ENCODE measurements at places on chromosomes 16 and 17. TPM values are rescaled to one million over a fixed set of nuclear protein-coding genes. Genes with fewer than 3 reads are reported as not detected.

DNA sequence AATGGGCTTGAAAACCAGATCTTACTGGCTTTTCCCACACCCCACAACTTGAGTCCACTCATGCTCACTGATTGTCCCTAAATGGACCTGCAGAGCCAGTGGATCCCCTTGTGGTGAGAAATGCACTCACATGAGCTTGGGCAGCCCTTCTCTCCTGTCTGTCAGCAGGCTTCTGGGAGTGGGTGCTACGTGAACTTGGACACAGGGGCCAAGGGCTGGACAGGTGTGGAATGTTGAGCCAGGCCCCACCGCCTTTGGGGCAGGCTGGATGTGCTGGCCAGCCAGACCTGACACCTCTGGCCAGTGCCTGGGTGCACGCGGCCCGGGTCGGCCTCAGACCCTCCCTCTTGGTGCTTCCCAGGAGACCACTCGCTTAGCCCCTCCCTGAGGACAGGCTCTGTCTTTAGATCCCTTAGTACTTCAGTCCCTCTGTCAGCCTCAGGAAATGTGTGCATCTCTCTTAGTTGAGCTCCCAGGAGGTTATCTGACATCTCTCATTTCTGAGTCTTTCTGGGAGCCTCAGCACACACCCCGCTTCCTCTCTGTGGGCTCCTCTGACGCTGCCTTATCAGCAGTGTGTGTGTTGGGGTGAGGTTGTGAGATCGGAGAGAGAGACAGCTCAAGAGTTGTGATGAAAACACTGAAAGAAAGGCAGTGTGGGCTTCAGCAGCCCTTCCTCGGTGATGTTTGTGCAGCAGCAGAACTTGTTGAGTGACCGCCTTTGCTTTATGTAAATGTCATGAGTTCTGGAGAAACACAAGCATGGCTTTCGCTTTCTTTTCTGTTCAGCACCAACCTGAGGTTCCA is 117.0 kb downstream of the RAB11FIP4 start:
- no peak for DNase-seq

The ATP1B2 gene
- total RNA-seq, result not detected

- no peak for DNase-seq
Observed at GRCh38 chr17:75625813-75626486, 7.3 kb upstream of the SMIM5 start.

DNA sequence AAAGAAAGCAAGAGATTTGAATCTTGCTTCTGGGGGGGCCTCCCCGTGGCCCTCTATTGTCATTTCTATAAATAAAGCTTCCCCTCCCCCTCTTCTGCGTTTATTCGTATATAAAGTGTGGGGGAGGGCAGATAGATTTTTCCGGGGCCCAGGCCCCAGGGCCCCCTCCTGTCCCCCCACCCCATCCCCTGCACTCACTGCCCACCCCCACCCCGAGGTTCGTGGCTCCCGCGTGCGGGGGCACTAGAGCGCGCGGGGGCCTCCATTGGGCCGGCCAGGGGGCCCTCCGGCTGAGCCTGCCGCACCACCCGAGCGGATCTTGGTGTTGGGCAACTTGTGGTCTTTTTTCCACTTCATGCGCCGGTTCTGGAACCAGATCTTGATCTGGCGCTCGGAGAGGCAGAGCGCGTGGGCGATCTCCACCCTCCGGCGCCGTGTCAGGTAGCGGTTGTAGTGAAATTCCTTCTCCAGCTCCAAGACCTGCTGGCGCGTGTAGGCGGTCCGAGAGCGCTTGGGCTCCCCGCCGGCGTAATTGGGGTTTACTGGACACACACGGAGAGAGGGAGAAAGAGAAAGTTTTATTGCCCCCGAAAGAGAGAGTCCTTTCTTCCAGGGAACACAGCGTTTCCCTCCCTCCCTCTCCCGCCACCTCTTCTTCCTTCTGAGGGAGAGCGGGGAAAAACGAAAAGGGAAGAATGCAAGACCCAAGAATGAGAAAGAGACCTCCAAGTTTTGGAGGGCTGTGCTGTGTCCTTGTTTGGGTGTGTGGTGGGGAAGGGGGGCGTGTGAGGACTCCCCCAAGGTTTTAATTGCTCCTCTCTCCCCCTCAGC is 1.5 kb downstream of the HOXB4 start:
- DNase-seq, result no peak

The KRT36 gene
- not detected for total RNA-seq

The RGS11 gene
- 3.9 TPM for total RNA-seq

- no peak for DNase-seq
Observed at GRCh38 chr17:48601539-48602425, 3.0 kb downstream of the HOXB6 start.

The HS3ST6 gene
- total RNA-seq, result not detected

The GCGR gene
- not detected for total RNA-seq

- no peak for DNase-seq
Observed at GRCh38 chr16:69351309-69352027, at the start of gene TMED6. Gene TMED6 (minus strand): TSS chr16:69351786. CDS start chr16:69351753, 33 bp downstream.

DNA sequence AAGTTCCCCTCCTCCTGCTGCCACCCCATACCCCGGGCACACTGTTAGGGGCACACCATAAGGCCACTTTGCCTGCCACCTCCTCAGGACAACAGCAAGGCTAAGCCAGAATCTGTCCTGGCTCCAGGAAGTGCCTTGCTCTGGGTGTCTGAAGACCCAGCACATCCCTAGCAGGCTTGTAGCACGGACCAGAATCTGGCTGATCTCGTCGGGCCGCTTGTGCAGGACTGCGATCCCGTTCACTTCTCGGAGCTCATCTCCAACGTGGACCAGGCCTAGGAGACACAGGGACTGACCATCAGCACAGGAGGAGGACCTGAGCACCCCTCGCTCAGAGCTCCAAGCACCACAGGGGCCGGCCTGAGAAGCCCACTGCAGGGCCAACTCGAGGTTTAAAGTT is 7.4 kb downstream of the MPP3 start:
- no peak for DNase-seq

- DNase-seq, result no peak
Observed at GRCh38 chr16:46428108-46429061, 192.8 kb downstream of the SHCBP1 start.

DNA sequence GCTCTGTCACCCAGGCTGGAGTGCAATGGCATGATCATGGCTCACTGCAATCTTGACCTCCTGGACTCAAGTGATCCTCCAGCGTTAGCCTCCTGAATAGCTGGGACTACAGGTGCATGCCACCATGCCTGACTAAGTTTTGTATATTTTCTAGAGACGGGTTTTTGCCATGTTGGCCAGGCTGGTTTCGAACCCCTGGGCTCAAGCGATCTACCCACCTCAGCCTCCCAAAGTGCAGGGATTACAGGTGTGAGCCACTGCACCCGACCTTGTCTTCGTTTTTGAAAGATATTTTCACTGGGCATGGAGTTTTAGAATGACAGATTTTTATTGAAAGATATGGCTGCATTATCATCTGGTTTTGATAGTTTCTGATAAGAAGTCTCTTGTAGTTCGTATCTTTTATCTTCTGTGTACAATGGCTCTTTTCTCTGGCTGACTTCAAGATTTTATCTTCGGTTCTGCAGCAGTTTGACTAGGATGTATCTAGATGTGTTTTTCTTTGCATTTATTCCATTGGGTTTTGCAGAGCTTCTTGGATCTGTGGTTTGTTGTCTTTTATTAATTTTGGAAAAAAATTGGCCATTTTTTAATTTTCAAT is 14.6 kb downstream of the ADGRG5 start:
- DNase-seq, result no peak

- DNase-seq, result no peak
Observed at GRCh38 chr16:20331635-20332034, 4.3 kb upstream of the GP2 start.

- no peak for DNase-seq
Observed at GRCh38 chr16:16924613-16925012, 545.7 kb downstream of the NPIPA7 start.

GRCh38 chr16:89060207-89060794 is 33.4 kb upstream of the ACSF3 start:
- DNase-seq, result no peak

- no peak for DNase-seq
Observed at GRCh38 chr16:70630960-70631745, 15.2 kb upstream of the IL34 start.

DNA sequence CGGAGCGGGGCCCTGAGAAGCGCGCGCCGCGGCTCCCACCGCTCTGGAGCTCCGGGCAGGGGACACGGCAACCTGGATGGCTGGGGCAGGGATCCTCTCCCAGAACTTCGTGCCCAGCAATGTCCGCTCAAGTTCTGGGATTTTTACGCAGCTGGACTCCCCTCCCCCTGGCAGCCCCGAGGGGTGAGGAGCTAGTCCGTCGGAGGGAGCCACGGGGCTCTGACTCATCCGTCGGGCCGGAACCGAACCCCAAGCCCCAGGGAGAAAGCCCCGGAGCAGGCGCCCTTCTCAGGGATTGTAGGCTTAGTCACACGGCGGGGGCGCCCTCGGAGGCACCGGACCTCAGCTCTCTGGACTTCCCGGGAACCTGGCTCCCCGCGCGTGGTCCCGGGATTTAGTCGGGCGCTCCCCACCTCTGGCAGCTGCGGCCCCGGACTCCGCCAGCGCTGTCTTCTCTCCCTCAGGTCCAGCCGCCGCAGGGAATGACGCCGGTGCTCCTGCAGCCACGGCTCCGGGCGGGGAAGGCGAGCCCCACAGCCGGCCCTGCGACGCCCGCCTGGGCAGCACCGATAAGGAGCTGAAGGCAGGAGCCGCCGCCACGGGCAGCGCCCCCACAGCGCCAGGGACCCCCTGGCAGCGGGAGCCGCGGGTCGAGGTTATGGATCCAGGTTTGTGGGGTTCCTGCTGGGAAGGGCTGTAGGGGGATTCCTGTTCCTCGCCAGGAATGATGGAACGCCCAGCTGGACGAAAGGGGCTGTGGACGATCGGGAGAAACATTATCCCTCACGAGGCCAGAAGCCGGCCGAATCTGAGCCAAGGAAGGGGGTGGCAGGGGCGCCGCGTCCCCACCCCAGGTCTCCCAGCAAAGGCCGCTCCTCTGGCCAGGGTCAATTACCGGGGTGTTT is 830 bp downstream of the SPHK1 start:
- no peak for DNase-seq

The C16orf92 gene
- total RNA-seq, result not detected

The RDM1 gene
- total RNA-seq, result 0.47 TPM

- no peak for DNase-seq
Observed at GRCh38 chr17:35368081-35368830, 5.2 kb downstream of the SLFN11 start.

GRCh38 chr16:6284731-6285130 is 1047.9 kb upstream of the RBFOX1 start:
- no peak for DNase-seq

GRCh38 chr17:42138749-42139492 is 15.9 kb downstream of the RAB5C start:
- DNase-seq, result no peak

- DNase-seq, result no peak
Observed at GRCh38 chr16:71460941-71461340, 1.1 kb downstream of the ZNF23 start.

DNA sequence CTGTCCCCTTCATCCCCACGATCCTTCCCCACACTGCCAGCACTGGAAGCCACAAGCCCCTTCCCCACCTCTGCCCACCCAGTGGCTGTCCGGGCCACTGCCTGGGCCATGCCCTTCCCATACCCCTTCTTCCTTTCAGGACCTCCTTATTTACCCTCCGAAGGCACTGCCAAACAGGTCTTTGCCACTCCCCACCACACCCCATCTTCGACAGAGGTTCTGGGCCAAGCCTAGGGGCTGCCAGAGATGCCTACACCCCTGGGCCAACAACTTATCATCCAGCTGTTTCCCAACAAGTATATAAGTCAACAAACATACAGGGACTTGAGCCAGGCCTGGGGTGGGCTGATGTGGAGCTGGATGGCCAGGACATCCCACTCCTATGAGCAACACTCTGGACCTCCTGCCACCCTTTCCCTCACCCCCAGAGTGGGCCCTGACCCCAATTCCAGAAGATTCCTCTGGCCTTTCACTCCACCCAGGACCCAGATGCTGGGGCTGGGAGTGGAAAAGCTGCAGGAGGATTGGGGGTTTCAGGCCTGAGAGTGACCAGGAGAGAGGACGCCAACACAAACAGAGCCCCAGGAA is 1.5 kb upstream of the PPP1R1B start:
- no peak for DNase-seq

The MYH8 gene
- not detected for total RNA-seq

DNA sequence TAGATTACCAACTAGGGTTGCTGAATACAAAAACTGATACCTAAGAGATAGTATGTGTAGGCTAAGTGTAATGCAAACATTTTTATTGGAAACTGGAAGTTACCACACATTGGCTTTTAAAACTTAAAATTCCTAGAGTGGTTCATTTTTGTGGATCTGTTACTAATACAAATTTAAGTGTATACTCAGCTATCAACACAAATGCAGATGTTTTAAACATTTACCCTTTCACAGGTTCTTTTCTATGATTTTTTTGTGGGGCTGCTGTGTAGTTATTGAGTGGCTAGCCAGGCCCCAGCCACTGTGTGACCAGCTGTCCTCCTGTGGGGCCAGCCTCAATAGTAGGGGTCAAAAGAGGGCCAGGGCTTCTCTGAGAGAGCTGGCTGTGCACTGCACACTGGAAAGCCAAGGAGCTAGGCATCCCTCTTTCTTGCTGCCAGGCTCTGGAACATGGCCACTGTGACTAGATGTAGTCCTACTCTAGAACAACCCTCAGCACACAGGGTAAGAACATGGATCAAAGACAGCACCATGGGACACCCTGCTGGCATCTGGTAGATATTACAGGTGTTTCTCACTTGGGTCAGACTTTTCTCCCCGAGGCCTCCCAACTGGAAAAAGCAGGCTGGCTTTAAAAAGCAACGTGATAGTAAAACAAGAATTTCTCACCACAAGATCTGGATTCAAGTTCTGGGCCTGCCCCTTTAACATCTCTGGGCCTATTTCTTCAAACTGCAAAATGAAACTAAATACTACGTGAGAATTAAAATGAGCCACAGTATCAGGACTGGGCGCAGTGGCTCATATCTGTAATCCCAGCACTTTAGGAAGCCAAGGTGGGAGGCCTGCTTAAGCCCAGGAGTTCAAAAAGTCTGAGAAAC is 7.3 kb upstream of the VEZF1 start:
- no peak for DNase-seq

DNA sequence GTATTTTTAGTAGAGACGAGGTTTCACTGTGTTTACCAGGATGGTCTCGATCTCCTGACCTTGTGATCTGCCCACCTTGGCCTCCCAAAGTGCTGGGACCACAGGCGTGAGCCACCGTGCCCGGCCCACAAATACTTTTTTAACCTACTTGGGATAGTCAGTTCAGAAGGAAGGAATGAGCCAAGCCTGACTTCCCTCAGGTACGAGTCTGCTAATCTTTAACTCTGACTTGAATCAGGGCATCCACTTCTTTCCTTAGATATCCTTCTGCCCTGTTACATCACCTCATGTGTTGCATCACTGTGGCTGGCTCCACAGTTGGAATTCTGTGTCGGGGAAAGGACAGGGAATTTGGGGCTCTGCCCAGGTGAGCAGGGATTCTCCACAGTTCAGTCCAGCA is 120.8 kb downstream of the MSI2 start:
- DNase-seq, result no peak

The TNK1 gene
- 0.23 TPM for total RNA-seq

DNA sequence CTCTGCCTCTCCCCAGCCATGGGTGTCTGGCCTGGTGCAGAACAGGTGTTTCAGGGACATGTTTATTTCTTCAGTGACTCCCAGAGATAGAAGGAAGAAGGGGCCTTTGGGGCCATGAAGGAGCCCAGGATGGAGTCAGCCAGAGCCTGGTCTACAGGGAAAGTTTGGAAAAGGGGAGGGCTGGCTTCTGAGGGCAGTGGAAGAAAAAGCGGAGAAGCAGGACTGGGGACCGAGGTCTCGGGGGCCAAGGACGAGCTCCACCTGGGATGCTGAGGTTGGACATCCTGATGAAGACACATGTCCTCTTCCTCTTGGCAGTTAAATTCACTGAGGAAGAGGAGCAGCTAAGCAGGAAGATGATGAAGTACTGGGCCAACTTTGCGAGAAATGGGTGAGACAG is 7.7 kb downstream of the CES2 start:
- no peak for DNase-seq

The NUPR1 gene
- 0.23 TPM for total RNA-seq

- DNase-seq, result no peak
Observed at GRCh38 chr16:82735673-82736091, 108.9 kb downstream of the CDH13 start.

All from glomerular endothelial cell (primary cell).